ENCODE measurements at places on chromosomes 16 and 17. TPM values are rescaled to one million over a fixed set of nuclear protein-coding genes. Genes with fewer than 3 reads are reported as not detected.
A peak's percentile ranks its signal among the peaks of the same experiment; 100 is the strongest.

GRCh38 chr16:12462426-12463280 is 341.0 kb downstream of the CPPED1 start:
- DNase-seq, result no peak
- H3K4me1 ChIP-seq, result peaks cover 25% of the 10 kb centered on the region
- H3K27ac ChIP-seq, result no peak overlapping the region
- H3K27me3 ChIP-seq, result no peaks in the 10 kb centered on the region

GRCh38 chr17:28511858-28512461 is 5.8 kb downstream of the FOXN1 start:
- no peak overlapping the region for H3K4me3 ChIP-seq
- no peak for DNase-seq
- H3K36me3 ChIP-seq, result no peaks in the 10 kb centered on the region
- peaks cover 11% of the 10 kb centered on the region for H3K27me3 ChIP-seq

DNA sequence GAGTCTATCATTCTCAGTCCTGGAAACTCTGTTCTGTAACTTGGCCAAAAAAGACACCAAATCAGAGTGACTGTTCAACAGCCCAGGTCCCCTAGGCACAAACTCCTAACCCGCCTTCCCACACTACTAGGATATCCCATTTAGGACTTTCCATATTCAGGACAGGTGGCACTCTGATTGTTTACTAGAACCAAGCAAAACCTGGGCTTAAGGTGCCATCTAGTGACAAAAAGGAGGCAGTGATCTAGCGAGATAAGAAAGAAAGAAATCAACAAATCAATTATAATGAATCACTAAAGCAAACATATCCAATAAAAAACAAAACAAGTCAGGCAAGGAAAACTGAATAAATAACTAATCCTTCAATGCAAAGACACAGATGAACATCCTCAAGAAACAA is 203.9 kb downstream of the CEP112 start:
- no peaks in the 10 kb centered on the region for H3K27me3 ChIP-seq
- H3K27ac ChIP-seq, result no peak overlapping the region
- no peaks in the 10 kb centered on the region for H3K4me1 ChIP-seq
- no peaks in the 10 kb centered on the region for H3K36me3 ChIP-seq

GRCh38 chr17:46769531-46770438 is 48.7 kb downstream of the WNT3 start:
- H3K4me3 ChIP-seq, result peak overlapping the region; percentile 77
- H3K36me3 ChIP-seq, result no peaks in the 10 kb centered on the region
- DNase-seq, result no peak
- H3K27me3 ChIP-seq, result no peaks in the 10 kb centered on the region

The MLLT6 gene
- 27.6 TPM for total RNA-seq

GRCh38 chr16:79659344-79659743 is 58.8 kb upstream of the MAF start:
- no peak overlapping the region for H3K27ac ChIP-seq
- H3K36me3 ChIP-seq, result no peaks in the 10 kb centered on the region
- no peaks in the 10 kb centered on the region for H3K4me1 ChIP-seq
- no peak overlapping the region for H3K4me3 ChIP-seq
- DNase-seq, result no peak

The KRTAP4-3 gene
- total RNA-seq, result not detected

- no peak for DNase-seq
- H3K36me3 ChIP-seq, result peaks cover 30% of the 10 kb centered on the region
- H3K4me3 ChIP-seq, result no peak overlapping the region
- H3K27ac ChIP-seq, result no peak overlapping the region
Measured at GRCh38 chr16:31080756-31081419, 6.7 kb downstream of the ZNF646 start.

DNA sequence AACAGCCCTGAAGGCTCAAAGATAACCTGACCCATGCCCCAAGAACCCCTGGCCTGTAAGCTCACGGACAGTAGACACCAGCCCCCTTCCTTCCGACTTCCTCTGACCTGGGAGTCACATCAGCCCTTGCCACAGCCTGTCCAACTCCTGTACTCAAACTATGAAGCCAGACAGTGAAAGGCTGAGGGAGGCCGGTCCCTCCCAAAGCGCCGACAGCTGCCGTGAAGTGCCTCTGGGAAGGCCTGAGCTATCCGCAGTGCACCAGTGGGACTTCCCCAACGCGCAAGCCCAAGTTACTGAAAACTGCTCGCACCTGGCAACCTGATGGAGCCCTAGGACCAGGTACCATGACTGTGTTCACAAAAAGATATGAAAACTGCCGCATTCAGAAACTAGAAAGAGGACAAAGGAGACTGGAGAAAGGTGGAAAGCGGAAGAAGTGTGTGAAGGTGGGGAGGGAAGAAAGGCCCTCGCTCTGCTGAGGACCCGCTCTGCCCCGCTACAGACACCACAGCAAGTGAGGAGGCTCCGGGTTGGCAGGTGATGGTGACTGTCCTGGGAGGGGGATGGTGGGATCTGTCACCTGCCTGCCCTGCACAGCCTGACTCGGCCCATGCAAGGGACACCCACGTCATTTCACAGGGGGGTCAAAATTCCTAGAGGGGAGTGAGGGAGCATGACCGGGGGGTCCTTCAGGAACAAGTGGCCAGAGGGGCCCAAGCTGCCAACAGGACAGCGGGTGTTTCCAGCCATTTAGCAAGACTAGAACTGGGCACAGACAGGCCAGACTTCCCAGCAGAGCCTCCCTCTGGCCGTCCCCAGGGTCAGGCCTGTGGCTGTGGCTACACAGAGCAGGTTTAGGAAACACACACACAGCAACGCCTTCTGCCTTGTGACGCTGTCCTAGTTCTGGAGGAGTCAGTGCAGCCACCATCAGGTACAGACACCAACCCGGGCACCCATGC is 13.1 kb upstream of the TRAP1 start:
- no peak overlapping the region for H3K27ac ChIP-seq
- no peaks in the 10 kb centered on the region for H3K27me3 ChIP-seq
- H3K4me3 ChIP-seq, result no peak overlapping the region
- DNase-seq, result no peak
- 0 out of 2 replicates have a peak, but pooled peaks cover 7% of the 10 kb centered on the region for H3K4me1 ChIP-seq

The CPHXL2 gene
- not detected for total RNA-seq

The ZNF768 gene
- total RNA-seq, result 34.4 TPM

DNA sequence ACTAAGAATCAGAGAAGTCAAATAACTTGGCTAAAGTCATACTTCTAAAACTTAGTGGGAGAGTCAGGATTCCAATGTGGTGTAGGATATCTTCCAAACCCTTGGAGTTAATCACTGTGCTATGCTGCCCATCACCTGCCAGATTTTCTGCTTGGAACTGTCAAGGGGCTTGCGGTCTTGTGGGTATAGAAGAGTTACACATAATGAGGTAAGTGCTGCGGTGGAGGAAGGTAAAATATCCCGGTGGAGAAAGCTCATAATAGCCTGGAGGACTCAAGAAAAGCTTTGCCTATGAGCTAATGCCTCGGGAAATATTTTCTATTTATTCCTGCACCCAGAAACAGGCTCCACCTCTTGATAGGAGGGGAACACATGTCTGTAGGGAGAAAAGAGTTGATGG is 195.6 kb downstream of the UTP18 start:
- no peaks in the 10 kb centered on the region for H3K4me1 ChIP-seq
- no peak for DNase-seq
- H3K27me3 ChIP-seq, result no peaks in the 10 kb centered on the region
- no peak overlapping the region for H3K27ac ChIP-seq

GRCh38 chr16:84883301-84883700 is 63.5 kb downstream of the CRISPLD2 start:
- H3K4me1 ChIP-seq, result peaks cover 22% of the 10 kb centered on the region
- DNase-seq, result no peak
- H3K36me3 ChIP-seq, result no peaks in the 10 kb centered on the region
- peaks cover 52% of the 10 kb centered on the region for H3K27me3 ChIP-seq

- H3K27ac ChIP-seq, result no peak overlapping the region
- no peak overlapping the region for H3K4me3 ChIP-seq
- no peaks in the 10 kb centered on the region for H3K4me1 ChIP-seq
Measured at GRCh38 chr16:74169687-74170376, 126.8 kb upstream of the PSMD7 start.

DNA sequence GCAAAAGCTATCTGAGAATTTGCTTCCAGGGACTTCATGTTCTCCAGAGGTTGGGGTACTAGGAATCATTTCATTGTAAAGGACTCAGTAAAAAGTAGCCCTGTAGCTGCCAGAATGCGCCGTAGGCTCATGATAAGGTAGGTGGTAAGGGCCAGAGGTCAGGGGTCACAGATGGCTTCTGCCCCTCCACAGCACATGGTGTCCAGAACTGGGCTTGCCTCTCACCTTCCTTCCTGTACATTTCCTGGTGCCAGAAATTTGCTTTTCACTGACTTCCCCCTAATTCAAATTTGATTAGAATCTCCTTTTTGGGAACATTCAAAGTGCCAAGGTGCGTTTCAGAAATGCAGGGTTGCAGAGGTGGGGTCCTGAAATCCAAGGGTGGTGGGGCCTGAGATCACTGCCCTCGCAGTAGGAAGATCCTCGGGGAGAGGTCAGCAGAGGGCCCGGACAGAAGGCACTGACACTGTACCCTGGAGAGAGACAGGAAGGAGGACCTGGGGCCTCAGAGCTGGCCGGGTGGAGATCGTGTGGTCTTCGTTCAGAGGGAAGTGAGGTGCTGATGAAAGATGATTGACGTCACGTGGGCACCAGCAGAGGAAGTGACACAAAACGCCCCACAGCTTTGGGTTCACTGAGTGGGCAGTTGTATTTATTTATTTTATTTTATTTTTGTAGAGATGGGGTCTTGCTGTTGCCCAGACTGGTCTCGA is 25.5 kb upstream of the METRNL start:
- peaks cover 70% of the 10 kb centered on the region for H3K4me1 ChIP-seq
- no peak overlapping the region for H3K27ac ChIP-seq
- H3K4me3 ChIP-seq, result no peak overlapping the region
- peaks cover 51% of the 10 kb centered on the region for H3K27me3 ChIP-seq
- H3K36me3 ChIP-seq, result no peaks in the 10 kb centered on the region
- DNase-seq, result no peak
